ENCODE measurements at places on chromosomes 1 and 21.

DNA sequence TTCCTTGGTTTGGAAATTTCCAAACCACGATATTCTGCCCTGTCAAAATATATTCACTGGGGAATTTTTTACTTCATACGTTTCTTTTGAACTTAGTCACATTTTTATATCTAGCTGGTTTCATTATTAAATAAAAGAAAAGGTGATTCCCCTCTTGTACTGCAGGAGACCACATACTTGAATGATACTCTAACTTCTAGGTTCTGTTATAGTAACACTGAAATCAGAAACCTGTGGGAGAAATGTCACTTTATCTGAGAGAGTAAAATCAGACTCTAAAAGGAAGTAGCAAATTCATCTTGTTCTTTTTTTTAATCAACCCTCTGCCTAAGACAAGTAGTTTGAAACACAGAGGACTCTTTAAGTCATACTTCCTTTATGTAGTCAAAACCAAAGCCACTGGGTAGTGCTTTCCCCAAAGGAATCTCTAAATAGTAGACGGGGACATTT, 34.4 kb downstream of the MRPL39 start:
- no peak for DNase-seq

GRCh38 chr1:57060451-57060850, 94.6 kb upstream of the C8B start:
- no peak for DNase-seq

- no peak for DNase-seq
These were observed 195.8 kb upstream of the NRIP1 start for GRCh38 chr21:15260604-15261003.

DNA sequence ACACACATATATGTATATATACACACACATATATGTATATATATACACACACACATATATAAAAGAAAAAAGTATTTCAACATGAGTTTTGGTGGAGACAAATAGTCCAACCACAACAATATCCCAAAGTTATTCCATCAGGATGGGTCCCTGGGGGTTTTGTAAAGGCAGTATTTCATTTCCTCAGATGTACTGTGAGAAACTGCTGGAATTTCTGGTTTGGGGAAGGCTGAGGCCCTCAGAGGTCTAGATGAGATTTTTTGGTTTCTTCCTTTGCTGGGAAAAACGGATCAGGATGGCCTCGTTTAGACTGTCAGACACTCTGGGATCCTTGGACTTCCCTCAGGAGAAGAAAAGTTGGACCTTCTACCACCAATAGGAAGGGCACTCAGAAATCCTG, 36.5 kb upstream of the TENT5B start:
- DNase-seq, result no peak

- DNase-seq, result no peak
These were observed 28.3 kb downstream of the ALPL start for GRCh38 chr1:21537511-21537931.

- DNase-seq, result no peak
These were observed 56.7 kb downstream of the KCNN3 start for GRCh38 chr1:154813300-154813816.

GRCh38 chr1:243598433-243598832, 251.6 kb downstream of the AKT3 start:
- DNase-seq, result no peak

GRCh38 chr1:117188816-117189437, 21.8 kb downstream of the VTCN1 start:
- no peak for DNase-seq

GRCh38 chr21:8993943-8994639, 1527.3 kb upstream of the TPTE start:
- peak; percentile 71 for DNase-seq

GRCh38 chr1:41329662-41330587, 31.3 kb upstream of the FOXO6 start:
- no peak for DNase-seq

- DNase-seq, result no peak
These were observed 15.8 kb downstream of the TP73 start for GRCh38 chr1:3668148-3668547.

DNA sequence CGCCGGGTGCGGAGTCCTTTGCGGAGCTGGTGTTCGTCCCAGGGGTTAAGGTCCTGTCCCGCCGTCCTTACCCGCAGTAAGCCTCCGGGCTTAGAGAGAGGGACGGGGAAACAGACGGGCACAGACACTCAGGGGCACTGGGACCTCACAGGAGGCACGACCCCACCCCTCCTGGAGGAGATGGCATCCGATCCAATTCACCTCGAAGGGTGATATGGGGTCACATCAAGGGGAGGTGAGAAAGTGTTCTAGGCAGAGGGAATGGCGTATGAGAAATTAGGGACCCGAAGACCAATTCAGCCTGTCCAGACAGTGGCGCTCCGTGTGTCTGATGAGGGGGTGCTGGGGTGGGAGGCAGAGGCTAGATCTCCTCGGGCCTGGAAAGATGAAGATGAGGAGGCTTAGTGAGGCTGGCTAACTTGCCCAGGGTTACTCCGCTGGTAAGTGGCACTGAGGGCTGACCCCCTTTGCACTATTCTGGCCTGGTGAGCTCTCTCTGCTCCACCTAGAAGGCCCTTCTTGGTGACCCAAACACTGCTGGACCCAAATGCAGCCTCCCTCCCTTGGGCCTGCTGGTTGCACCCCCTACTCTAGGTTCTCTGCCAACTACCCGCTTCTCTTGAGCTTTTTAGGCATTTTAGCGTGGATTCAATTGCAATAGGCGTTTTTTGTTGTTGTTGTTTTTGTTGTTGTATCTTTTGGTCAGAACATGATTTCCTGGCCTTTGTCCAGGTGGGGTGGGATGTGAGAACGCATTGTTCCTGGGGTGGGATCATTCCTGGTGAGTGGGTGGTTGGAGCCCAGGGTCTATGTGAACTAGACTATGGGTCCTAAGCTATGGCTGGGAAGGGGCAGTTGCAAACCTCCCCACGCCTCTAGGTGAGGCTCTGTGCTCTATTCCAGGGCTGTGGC, 12.3 kb downstream of the BTBD19 start:
- no peak for DNase-seq

- DNase-seq, result no peak
These were observed at the start of gene KCNA2 for GRCh38 chr1:110605901-110606656. Gene KCNA2 (minus strand): TSS chr1:110606358. CDS start chr1:110604782, 1,576 bp downstream.

- DNase-seq, result no peak
These were observed 101.1 kb downstream of the JAK1 start for GRCh38 chr1:64865105-64865757.

DNA sequence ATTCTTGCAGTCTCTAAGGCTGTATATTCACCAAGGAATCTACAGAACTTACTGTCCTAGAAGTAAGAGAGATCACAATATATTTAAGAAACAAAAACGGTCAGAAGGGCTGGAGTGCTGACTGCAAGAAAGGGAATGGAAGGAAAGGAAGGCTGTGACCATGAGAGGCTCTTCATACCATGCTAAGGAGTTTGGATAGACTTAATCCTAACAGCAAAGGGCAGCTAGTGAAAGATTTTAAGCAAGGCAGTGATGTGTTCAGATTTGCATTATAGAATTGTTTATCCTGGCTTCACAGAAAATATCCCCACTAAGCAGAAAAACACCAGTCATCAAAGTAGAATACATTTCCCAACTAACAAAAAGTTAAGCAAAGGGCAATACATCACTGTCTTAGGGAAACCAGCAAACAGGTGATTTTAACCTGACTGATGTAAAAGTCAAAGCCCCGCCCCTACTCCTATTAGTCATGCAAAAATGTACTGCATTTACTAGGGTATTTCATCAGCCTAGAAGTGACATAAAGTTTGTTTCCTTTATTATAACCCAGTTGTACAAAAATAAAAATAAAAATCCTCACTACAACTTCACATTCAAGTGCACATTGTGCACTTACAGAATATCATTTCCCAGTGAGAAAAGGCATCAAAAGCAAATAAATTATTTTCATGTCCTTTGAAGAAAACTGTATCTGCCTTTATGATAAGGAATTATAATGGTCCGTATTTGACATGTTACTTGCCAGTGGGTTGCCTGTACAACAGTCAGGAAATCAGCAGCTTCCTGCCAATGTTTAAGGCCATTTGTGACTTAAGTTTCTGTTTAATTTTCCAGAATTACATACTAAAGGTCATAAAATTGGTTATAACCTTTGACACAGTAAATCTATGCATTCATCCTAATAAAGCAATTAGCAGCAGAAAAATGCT, 17.2 kb downstream of the JAK1 start:
- DNase-seq, result no peak

DNA sequence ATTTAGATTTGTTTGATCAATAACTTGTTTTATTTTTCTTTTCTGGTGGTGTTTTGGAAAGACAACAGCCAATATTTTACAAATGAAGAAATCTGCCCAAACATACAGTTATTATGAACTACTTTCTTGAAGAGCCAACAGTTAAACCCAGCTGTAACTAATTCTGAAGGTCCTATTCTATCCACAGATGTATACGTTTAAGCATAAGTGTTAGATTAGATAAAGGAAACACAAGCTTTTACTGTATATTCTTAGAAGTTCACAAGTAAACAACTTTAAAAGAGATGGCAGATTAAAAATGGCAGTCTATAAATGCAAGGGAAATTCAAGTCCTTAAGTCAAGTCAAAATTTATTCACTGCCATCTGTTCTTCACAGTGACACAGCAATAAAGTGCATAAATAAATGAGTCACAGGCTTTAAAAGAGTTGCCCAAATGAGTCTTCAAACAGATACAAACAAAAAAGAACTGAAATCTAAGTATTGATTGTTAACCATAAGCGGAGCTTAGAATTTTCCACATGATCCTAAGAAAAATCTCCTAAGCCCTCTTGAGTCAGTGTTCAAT, 49.9 kb upstream of the KCNH1 start:
- DNase-seq, result no peak

Measured in Panc1 (cell line).